Left kidney (tissue), 8 donors: ENCODE measurements at places on chromosomes 13 and 19. TPM values are rescaled to one million over a fixed set of nuclear protein-coding genes. Genes with fewer than 3 reads are reported as not detected.

Gene ZNF296
- polyA plus RNA-seq = 0.98 TPM

Gene POSTN
- polyA plus RNA-seq = 330 TPM

Gene PEAK3
- polyA plus RNA-seq = not detected

Gene FLT1
- 33.8 TPM for polyA plus RNA-seq

Gene ADGRE2
- polyA plus RNA-seq = 0.33 TPM

Gene DNAJC15
- 31.2 TPM for polyA plus RNA-seq
